ENCODE measurements at places on chromosomes 7 and 10.

DNA sequence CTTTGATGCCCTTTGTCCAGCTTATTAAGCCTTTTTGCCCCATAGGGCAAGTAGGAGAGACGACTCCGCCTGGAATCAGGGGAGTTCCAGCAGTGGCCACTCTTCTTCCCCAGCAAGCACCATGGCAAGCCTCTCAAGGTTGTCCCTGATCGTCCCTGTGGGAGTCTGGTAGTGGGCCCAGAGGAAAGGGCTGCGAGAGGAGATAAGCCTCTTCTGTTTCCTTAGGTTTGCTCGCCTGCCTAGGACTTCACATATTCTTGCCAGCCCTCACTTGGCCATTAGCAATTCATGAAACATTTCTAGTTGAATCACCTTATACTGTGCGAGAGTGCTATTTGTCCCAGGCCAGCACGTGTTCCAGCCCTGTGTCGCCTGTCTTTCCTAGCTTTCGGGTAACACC lies 47.8 kb upstream of the CPN1 start:
- DNase-seq, result no peak

DNA sequence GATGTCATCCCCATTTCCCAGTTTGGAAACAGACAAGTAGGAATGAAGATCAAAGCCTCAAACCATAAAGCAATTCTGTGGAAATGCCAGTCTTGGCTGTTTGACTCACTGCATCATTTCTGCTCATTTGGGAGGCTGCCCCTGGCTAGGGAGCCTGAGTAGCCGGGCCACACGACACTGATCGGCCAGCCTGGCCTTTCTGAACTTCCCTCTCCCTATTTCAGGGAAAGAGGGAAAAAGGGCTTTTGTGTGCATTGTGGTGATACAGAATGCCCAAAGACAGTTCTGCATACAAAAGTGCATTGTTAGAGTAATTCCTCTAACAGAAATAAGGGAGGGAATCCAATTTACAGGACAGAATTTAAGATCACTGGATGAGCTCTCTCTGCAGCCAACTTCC lies 41.7 kb upstream of the OPALIN start:
- no peak for DNase-seq

DNA sequence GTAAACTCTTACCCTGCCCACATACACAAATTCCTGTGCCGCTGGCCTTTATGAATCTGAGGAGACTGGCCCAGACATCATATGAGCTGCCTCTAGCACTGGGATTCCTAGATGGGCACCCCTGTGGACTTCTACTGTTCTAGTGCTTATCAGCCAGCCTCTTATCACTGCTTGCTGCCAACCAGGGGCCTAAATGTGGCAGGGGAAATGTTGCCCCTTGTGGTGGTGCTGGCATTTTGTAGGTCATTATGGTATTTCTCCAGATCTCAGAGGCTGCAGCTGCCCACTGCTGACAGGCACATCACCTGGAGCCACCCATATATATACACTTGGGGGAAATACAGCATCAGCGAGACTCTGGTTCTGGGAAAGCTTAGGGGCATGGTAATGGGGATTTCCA lies 5.4 kb downstream of the SFR1 start:
- DNase-seq, result no peak

DNA sequence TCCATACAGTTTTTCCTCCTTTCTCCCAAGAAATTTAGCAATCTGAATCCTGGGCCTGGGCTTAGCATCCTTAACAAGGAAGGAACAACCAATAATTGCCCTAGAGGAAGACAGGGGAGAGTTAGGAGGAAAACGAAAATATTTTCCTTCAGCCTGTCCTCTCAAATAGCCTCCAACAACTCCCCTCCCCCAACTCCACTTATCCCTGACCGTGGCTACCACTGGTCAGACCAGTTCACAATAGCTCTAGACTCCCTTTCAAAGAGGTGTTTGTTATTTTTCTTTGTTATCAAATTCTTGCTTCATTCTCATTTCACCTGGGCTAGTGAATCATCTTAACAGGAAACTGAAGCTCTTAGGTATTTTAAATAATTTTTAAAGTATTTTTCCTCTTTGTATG lies 114.1 kb downstream of the CPED1 start:
- DNase-seq, result no peak

- DNase-seq, result no peak
These were observed 21.7 kb downstream of the AMZ1 start for GRCh38 chr7:2709553-2710285.

DNA sequence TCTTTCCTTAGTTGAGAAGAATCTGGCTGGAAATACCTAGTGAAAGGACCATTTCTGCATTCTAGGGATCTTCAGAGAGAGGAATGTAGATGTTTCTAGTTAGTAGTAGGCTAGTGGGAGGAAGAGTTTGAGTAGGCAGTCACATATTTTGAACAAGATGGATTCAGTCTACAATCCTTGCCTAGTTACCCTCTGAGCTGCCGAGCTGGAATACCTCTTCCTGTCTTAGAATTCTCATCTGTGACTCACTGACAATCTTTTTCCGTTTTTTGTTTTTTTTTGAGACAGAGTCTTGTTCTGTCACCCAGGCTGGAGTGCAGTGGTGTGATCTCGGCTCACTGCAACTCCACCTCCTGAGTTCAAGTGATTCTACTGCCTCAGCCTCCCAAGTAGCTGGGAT lies 30.7 kb upstream of the PLPP4 start:
- DNase-seq, result no peak

DNA sequence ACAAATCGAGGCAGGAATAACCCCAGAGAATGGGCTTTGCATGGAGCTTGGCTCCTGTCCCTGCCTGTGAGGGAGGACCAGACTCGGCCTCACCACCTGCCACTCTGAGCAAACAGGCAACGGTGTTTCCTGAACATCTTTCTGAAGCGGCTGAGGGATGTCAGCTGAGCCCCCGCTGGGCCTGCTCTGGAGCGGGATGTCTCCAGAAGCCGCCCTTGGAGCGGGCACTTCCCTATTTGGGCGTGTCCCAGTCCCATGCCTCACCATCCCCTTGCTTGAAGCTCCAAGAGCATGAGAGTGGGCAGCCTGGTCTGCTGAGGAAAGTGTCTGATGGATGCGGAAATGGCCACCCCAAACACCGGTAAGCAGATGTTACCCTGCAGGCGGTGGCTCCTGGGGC lies 10.2 kb downstream of the ALKBH4 start:
- DNase-seq, result no peak

- peak; percentile 13 for DNase-seq
These were observed 2.2 kb downstream of the MAFK start for GRCh38 chr7:1532456-1533254.

- DNase-seq, result peak; percentile 44
These were observed 2.0 kb downstream of the COPS6 start for GRCh38 chr7:100090527-100091410.

GRCh38 chr7:119392-120163 lies 72.8 kb upstream of the FAM20C start:
- no peak for DNase-seq

- no peak for DNase-seq
These were observed 80.0 kb upstream of the STK17A start for GRCh38 chr7:43502941-43503340.

DNA sequence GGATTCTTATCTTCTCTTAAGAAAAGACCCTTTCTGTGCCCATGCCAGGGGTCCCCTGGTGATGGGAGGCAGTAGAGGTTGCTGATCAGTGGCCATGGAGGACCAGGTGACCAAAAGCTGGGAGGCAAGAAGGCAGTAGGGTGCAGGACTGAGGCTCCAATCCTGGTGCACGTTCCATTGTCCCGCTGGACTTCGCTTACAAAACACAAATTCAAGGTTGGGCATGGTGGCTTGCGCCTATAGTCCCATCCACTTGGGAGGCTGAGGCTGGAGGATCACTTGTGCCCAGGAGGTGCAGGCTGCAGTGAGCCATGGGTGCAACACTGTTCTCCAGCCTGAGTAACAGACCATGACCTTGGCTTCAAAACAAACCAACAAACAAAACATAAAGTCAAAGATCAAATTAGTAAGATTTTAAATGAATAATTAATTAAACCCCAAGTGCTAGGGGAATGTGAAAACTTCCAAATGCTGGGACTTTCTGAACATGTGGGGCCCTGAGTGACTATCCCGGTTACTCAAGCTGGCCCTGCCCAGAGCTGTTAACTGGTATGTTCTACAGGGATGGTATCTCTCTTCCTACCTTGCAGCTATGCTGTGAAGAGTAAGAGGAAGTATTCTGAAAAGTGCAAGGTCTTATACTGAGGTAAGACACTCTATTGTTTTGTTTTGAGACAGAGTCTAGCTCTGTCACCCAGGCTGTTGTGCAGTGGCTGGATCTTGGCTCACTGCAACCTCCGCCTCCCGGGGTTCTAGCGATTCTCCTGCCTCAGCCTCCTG lies 97.6 kb downstream of the LYZL2 start:
- DNase-seq, result no peak

DNA sequence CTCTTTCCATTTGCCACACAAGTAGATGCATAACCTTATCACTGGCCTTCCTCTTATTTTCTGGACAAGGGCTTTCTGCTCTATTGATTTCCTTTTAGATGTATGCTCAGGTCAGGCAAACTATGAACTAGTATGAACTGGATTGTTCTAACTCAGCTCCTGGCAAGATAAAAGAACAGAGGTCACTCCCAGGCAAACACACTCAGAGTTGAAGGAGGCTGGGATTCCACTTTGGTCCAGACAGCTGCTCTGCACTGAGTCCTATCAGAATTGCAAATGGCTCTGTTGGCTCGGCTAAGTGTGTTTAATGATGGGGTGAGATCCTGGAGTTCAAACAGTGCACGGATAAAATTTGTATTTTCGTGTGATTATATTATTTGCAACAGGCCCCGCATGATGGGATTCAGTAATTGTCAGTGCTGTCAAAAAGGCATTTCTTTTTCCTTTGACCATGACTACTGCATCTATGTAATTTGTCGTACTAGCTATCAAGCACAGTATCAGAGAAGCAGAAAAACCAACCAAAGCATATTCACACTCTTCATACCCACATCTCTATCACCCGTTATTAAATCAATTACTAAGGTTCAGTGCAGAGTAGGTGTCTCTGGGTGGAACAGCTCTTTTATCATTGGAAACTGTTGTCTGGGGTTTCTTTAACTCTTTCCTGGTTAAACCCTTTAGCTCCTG lies 288.1 kb upstream of the PRKCQ start:
- DNase-seq, result no peak

GRCh38 chr7:79304711-79305110 lies 148.8 kb downstream of the MAGI2 start:
- DNase-seq, result no peak

DNA sequence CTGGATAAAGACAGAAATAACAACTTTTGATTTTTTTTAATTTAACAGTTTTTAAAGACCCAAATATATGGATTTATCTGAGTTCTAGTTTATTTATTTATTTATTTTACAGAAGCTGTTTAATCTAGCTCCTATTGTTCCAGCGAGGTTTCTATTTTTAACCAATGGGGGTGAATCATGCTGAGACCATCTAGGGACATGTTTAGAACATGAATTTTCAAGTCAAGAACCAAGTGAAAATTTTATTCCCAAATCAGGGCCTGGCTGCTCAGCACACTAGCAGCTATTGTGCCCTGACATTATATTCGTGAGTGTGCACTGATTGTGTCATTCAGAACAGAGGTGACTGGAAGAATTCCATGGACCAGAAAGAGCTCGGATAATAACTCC lies 24.6 kb upstream of the MPP7 start:
- DNase-seq, result no peak

DNA sequence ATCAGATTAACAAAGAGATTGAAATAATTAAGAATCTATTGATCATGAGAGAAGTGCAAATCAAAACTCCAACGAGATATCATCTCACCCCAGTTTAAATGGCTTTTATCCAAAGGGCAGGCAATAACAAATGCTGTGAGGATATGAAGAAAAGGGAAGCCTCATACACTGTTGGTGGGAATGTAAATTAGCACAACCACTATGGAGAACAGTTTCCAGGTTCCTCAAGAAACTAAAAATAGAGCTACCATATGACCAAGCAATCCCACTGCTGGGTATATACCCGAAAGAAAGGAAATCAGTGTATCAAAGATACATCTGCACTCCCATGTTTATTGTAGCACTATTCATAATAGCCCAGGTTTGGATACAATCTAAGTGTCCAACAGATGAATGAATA lies 13.8 kb downstream of the FGL2 start:
- DNase-seq, result no peak

DNA sequence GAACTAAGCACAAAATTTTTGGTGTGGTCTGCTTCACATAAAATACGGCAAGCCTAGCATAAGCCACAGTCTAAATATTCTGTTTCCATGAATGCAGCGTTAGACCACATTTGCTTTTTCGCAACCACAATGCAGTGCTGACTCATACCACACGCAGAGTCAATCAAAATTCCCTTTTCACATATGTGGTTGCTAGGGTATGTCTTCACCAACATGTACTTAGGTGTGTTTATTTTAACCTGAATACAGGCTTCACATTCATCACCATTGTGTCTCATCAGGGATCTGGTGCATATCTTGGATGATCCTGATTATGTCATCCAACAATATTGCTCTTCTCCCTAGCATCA lies 90.8 kb downstream of the CHN2 start:
- DNase-seq, result no peak

DNA sequence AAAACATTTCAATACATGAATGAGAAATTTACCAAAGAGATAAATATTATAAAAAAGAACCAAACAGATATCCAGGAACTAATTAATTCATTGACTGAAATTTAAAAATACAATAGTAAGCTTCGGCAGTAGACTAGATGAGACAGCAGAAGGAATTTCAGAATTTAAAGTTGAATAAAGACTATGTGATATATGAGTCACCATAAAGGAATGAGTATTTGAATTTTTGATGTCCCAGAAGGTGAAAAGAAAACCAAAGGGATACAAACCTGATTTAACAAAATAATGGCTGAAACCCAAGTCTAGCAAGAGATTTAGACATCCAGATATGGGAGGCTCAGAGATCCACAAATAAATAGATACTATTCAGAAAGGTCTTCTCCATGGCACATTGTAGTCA lies 623.9 kb upstream of the FOXK1 start:
- DNase-seq, result no peak

- no peak for DNase-seq
These were observed 92.0 kb downstream of the TMEM106B start for GRCh38 chr7:12303062-12303461.

DNA sequence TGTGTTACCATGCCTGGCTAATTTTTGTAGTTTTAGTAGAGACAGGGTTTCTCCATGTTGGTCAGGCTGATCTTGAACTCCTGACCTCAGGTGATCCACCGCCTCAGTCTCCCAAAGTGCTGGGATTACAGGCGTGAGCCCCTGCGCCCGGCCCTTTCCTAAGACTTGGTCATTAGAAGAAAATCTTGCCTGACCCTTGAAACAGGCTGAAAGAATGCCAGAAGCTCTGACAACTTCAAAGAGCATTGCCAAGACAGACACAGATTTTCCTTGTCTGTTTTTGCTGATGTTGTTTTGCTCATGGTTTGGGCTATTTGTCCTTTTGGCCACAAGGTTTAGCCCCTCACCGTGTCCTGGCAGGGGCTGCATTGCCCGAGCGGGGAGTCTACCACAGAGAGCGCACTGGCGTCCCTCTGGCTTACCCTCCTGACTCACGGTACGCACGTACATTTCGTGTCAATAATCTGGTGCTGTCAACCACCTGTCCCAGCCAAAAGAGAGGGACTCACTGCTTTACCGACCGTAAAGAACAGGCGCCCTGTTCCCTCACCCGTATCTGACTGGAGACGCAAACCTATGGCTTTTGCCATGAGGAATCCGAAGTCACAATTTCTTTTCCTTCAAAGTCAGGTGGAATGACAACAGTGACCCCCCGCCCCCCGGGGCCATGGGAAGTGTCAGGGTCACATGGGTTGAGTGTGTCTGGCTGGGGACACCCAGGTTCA lies 10.1 kb upstream of the INPP5A start:
- DNase-seq, result no peak

Measured in NCI-H526 (cell line).